ENCODE measurements at places on chromosomes 5 and 9. TPM values are rescaled to one million over a fixed set of nuclear protein-coding genes. Genes with fewer than 3 reads are reported as not detected.

TXNDC8 gene
- not detected for polyA plus RNA-seq

PTGR1 gene
- polyA plus RNA-seq = 47.1 TPM

SLC27A6 gene
- 6.0 TPM for polyA plus RNA-seq

TOPORS gene
- 31.1 TPM for polyA plus RNA-seq

- DNase-seq = no peak
Observed at GRCh38 chr9:116066221-116066620, 87.4 kb upstream of the PAPPA start.

DNA sequence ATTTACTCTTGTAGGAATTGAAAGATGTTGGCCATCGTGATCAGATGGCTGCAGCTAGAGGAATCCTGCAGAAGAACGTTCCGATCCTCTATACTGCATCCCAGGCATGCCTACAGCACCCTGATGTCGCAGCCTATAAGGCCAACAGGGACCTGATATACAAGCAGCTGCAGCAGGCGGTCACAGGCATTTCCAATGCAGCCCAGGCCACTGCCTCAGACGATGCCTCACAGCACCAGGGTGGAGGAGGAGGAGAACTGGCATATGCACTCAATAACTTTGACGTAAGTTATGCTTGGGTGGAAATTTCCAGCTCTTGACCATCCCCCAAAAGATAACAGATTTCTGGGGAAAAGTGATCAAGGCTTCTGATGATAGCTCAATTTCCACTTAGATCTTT, 50.6 kb downstream of the LRRTM2 start:
- DNase-seq = no peak

DNA sequence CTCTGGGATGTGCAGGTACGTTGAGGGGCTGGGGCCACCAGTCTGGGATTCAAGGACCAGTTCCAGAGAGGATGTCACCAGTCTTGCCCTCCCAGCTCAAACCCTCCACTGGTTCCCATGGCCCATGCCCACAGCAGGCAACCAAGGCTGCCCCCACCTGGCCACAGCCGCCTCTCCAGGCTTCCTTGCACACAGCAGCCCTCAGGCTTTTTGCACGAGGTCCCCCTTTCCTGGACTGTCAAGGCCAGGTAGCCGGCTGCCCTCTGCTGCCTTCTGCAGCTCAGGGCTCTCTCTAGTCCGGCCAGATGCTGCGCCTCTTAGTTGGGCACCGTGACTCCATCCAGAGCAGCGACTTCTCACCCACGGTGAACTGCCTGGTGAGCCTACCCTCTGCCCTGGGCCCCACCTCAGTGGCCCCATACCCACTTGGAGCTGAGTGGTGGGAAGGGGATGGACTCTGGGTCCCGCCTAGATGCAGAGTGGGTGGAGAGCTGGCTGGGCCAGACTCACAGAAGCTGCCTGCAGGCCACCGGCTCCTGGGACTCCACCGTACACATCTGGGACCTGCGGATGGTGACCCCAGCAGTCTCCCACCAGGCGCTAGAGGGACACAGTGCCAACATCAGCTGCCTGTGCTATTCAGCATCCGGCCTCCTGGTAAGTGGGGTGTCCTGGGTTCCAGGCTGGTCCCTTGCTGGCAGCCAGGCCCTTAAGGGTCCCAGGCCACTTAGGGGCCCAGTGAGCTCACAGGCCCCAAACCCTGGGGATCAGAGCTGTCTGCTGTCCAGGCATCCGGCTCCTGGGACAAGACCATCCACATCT, 2.9 kb downstream of the WDR38 start:
- DNase-seq = no peak

DNA sequence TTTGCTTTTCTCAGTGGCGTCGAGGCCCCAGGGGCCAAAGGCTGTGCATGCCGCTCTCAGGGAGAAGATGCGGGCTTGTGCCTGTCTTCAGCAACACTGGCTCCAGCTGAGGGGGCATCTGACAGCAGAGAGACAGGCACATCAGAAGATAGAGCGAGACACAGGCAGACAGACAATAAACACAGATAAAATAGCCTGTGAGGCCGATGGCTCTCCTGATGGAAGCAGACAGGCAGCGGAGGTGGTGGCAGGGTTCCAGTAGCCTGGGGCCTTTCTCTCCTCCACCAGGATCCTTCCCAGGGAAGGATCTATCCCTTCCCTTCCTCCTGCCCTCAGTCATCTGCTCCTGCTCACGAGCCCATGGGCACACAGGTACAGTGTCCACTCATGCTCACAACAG, 16.6 kb upstream of the UNC5A start:
- no peak for DNase-seq

GRCh38 chr9:89439571-89439970, 58.3 kb downstream of the SEMA4D start:
- no peak for DNase-seq

GRCh38 chr9:7228726-7229125, 471.0 kb downstream of the KDM4C start:
- DNase-seq = no peak
